Fibroblast of villous mesenchyme (primary cell): ENCODE measurements at places on chromosomes 5 and 9. TPM values are rescaled to one million over a fixed set of nuclear protein-coding genes. Genes with fewer than 3 reads are reported as not detected.

The NUTM2F gene
- total RNA-seq: not detected in 2 replicates

The INSL6 gene
- total RNA-seq: 0.43 and 0.64 TPM in 2 replicates

The IL33 gene
- 1.3 and 7.3 TPM in 2 replicates for total RNA-seq

The SLC31A2 gene
- total RNA-seq: 11.6 and 23.3 TPM in 2 replicates

The ANKRD18A gene
- under 0.01 TPM in 1 of 2 replicates, not detected in the other for total RNA-seq

The GARNL3 gene
- total RNA-seq: 0.86 and 1.3 TPM in 2 replicates
